ENCODE measurements at places on chromosomes 3 and 15. TPM values are rescaled to one million over a fixed set of nuclear protein-coding genes. Genes with fewer than 3 reads are reported as not detected.

Gene GOLGA6D
- total RNA-seq = 0.09 TPM

Gene MAGEF1
- total RNA-seq = 52.5 TPM

Gene GOLGA8T
- 0.27 TPM for total RNA-seq

Gene RARRES1
- 4.1 TPM for total RNA-seq

Gene CFAP161
- 0.58 TPM for total RNA-seq

Gene SLC9C1
- total RNA-seq = 1.2 TPM

Gene COL8A1
- total RNA-seq = 1.1 TPM

Gene IGSF10
- 22.7 TPM for total RNA-seq

Gene ZNF80
- total RNA-seq = 0.04 TPM

Gene CASR
- total RNA-seq = not detected

Gene CEP152
- total RNA-seq = 3.8 TPM

Gene CPNE4
- 0.09 TPM for total RNA-seq

Gene SNTN
- total RNA-seq = not detected

DNA sequence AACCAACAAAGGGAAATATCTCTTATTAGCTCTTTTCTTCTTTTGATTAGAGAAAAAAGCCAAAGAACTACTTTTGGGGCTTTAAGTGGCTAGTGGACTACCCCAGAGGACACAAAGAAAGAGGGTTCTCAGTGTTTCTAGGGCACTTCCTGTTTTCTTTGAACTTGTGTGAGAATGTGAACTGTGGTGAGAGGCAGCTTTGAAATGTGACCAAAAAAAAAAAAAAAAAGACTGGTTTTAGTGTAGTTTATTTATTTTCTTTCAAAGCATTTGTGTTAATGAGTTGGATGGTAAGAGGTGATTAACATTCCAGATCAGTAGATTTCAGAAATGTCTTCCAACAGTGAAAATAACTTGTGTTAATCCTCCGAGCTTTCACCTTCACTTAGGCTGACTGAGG, 32.4 kb downstream of the SELENOT start:
- peak; percentile 5 for DNase-seq
- H3K4me3 ChIP-seq = no peak overlapping the region
- no peak overlapping the region for H3K27ac ChIP-seq
- H3K4me1 ChIP-seq = no peaks in the 10 kb centered on the region

GRCh38 chr3:18419232-18419631, 5.9 kb downstream of the SATB1 start:
- no peaks in the 10 kb centered on the region for H3K27me3 ChIP-seq
- no peak overlapping the region for H3K4me3 ChIP-seq
- H3K4me1 ChIP-seq = peaks cover 4% of the 10 kb centered on the region

GRCh38 chr3:4716266-4716665, 223.1 kb downstream of the ITPR1 start:
- DNase-seq = peak; percentile 69
- H3K36me3 ChIP-seq = peaks cover 11% of the 10 kb centered on the region
- H3K27ac ChIP-seq = peak overlapping the region; percentile 62
- peaks cover 35% of the 10 kb centered on the region for H3K4me1 ChIP-seq
- H3K27me3 ChIP-seq = no peaks in the 10 kb centered on the region

GRCh38 chr3:9503283-9503682, 50.3 kb downstream of the LHFPL4 start:
- no peak overlapping the region for H3K4me3 ChIP-seq
- H3K27me3 ChIP-seq = peaks cover 42% of the 10 kb centered on the region
- no peaks in the 10 kb centered on the region for H3K36me3 ChIP-seq
- DNase-seq = peak; percentile 57
- H3K4me1 ChIP-seq = peaks cover 5% of the 10 kb centered on the region
- H3K27ac ChIP-seq = no peak overlapping the region

DNA sequence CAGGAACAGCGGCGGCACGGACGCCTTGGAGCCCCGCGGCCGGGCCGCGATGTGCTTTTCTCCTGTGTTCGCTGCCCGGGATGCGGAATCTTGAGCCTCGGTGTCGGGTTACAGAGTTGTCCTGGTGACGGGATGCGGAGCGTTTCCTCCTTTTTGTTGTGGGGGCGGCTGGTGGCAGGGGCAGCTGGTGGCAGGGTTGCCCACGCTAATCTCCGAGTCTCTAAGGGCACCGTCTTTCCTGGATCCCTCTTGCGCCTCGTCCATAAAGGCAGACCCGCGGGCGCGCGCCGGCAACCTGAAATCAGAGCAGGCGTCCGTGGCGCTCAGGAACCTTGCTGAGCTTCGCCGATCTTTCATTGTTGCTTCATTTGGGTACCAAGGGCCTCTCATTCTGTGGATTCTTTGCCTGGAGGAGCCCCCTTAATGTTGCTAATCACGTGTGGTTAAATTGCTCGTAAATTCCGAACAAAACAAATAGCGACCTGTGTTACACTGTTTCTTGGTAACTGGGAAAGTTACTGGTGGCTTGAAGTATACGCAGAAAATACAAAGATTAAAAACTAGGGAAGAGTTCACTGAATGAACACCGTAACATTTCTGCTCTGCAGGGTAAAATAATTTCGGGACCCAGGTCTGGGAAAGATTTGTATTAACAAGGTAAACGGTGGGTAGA, 844 bp upstream of the PFN2 start:
- peaks cover 8% of the 10 kb centered on the region for H3K4me1 ChIP-seq
- no peaks in the 10 kb centered on the region for H3K27me3 ChIP-seq
- peak overlapping the region; percentile 88 for H3K27ac ChIP-seq

GRCh38 chr3:196287090-196287439, 461 bp downstream of the PCYT1A start:
- H3K36me3 ChIP-seq = no peaks in the 10 kb centered on the region
- no peak for DNase-seq
- peaks cover 8% of the 10 kb centered on the region for H3K4me1 ChIP-seq

DNA sequence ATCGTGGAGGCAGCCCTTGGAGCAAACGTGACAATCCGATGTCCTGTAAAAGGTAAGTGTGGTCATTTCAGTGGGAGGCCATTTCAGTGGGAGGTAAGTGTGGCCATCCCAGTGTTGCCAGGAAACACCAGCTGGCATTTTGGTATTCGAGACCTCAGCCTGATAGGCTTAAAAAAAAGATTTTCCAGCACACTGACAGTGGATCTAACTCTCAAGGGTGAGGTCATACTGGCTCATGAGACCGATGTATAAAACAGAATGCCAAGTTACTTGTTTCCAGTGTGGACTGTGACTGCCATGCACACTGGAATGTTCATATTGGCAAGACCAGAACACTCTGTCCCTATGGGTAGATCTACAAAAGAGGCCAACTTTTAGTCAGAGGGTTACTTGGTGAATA, 244.4 kb upstream of the GOLGA6L4 start:
- peaks cover 14% of the 10 kb centered on the region for H3K36me3 ChIP-seq
- DNase-seq = no peak
- peaks cover 15% of the 10 kb centered on the region for H3K4me1 ChIP-seq
- H3K27ac ChIP-seq = no peak overlapping the region

- H3K4me3 ChIP-seq = no peak overlapping the region
- no peaks in the 10 kb centered on the region for H3K27me3 ChIP-seq
- DNase-seq = no peak
- H3K36me3 ChIP-seq = no peaks in the 10 kb centered on the region
Observed at GRCh38 chr15:100118546-100118945, 223.2 kb downstream of the ADAMTS17 start.

- DNase-seq = no peak
- H3K36me3 ChIP-seq = no peaks in the 10 kb centered on the region
- no peak overlapping the region for H3K27ac ChIP-seq
- H3K27me3 ChIP-seq = no peaks in the 10 kb centered on the region
- no peaks in the 10 kb centered on the region for H3K4me1 ChIP-seq
- no peak overlapping the region for H3K4me3 ChIP-seq
Observed at GRCh38 chr3:19473971-19474580, 325.8 kb downstream of the KCNH8 start.

GRCh38 chr3:66486646-66487045, 14.2 kb downstream of the LRIG1 start:
- no peaks in the 10 kb centered on the region for H3K36me3 ChIP-seq
- no peaks in the 10 kb centered on the region for H3K27me3 ChIP-seq
- H3K27ac ChIP-seq = peak overlapping the region; percentile 96
- peaks cover 51% of the 10 kb centered on the region for H3K4me1 ChIP-seq

GRCh38 chr3:126984391-126985131, 1.6 kb downstream of the PLXNA1 start:
- no peak for DNase-seq
- H3K4me3 ChIP-seq = peak overlapping the region; percentile 67
- H3K27ac ChIP-seq = no peak overlapping the region
- peaks cover 42% of the 10 kb centered on the region for H3K27me3 ChIP-seq

DNA sequence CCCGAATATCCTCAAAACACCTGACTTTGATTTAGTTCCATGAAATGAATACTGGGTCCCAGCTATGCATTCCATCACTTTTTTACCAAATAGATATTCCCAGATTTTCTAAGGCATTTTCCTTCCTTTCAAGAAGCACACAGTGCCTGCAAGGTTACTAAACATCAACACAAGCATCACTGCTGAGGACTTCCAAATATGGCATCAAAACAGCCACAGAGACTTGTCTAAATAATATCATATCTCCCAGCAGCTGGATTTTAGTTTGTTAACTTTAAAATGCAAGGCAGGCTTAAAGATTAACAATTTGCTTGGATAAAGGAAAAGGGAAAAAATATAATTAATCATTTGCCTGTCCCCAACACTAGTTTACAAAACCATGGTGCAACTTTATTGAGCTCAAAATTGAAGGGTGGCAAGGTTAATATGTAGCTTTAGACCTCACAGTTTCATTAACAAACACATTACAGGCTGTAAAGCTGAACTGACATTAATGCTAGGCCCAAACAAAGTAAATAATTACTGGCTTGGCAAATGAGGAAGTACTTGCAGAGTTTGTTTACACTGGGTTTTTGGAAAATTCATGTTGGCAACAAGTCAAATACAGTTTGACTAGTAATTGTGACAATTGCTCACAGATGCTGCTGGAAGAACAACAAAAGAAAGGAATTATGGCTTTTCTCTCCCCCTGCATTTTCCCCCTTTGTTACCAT, 401.7 kb upstream of the CDIN1 start:
- H3K4me3 ChIP-seq = no peak overlapping the region
- H3K4me1 ChIP-seq = no peaks in the 10 kb centered on the region
- peak; percentile 94 for DNase-seq
- no peak overlapping the region for H3K27ac ChIP-seq

GRCh38 chr3:128351546-128351945, 115.1 kb downstream of the DNAJB8 start:
- no peak overlapping the region for H3K27ac ChIP-seq
- H3K36me3 ChIP-seq = peaks cover 3% of the 10 kb centered on the region
- H3K4me1 ChIP-seq = peaks cover 4% of the 10 kb centered on the region
- DNase-seq = no peak
- no peaks in the 10 kb centered on the region for H3K27me3 ChIP-seq

GRCh38 chr3:24502690-24503089, 8.0 kb upstream of the THRB start:
- H3K4me1 ChIP-seq = no peaks in the 10 kb centered on the region
- H3K4me3 ChIP-seq = no peak overlapping the region
- H3K36me3 ChIP-seq = no peaks in the 10 kb centered on the region
- DNase-seq = no peak
- no peak overlapping the region for H3K27ac ChIP-seq

GRCh38 chr3:159779883-159780282, 208.8 kb upstream of the IL12A start:
- no peaks in the 10 kb centered on the region for H3K36me3 ChIP-seq
- no peak overlapping the region for H3K27ac ChIP-seq
- no peak overlapping the region for H3K4me3 ChIP-seq
- no peak for DNase-seq

DNA sequence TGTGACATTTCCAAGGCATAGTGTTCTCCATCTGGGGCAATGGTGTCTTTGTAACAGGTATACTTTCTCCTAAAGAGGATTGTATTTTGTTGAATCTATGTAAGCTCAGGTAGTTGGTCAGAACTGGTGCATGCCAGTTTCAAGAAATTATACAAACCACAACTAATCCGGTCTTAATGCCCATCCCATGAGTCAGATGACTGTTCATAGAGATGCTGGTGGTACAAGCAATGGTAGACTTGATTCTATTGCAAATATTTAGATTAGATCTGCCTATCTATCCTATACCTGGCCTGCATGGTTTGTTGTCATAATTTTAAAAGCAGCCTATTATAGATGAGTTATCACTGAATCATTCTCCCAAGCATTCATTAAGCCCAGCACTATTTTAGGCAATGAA, 43.5 kb downstream of the ATP13A5 start:
- DNase-seq = no peak
- no peak overlapping the region for H3K4me3 ChIP-seq
- no peak overlapping the region for H3K27ac ChIP-seq
- no peaks in the 10 kb centered on the region for H3K36me3 ChIP-seq

DNA sequence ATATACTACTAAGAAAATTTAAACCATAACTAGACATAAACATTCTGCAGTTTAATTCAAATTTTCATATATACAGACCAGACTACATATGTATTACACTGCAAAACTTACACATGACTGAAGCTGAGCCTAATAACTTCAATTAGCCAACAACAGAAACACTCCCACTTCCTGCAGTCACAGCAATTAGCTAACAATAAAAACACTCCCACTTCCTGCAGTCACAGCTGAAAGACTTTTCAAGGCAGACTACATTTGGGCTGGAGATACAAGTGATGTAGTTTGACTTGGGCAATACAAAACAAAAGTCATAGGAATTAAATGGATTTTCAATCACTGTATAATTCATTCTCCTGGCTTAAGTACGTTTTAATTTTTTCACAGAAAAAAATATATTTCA, 10.3 kb downstream of the TM2D3 start:
- H3K27ac ChIP-seq = peak overlapping the region; percentile 59
- no peak for DNase-seq
- H3K36me3 ChIP-seq = peaks cover 39% of the 10 kb centered on the region
- no peaks in the 10 kb centered on the region for H3K27me3 ChIP-seq

DNA sequence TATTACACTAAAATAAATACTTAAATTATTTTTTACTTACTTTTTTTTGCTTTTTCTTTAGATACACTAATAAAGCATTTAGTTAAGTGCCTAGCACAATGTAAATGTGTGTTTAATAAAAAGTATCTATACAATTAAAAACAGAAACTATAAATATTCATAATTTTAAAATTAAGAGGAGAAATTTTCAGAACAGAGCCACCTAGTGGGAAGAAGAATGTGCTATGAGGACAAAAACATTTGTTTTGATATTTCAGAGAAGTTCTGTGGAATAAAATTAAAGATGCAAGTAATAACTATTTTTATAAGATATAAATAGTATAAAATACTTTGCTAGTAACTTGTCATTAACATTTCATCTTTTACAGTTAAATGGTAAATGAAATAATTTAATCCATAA, 33.6 kb upstream of the PLSCR5 start:
- H3K27me3 ChIP-seq = no peaks in the 10 kb centered on the region
- no peaks in the 10 kb centered on the region for H3K36me3 ChIP-seq
- no peak for DNase-seq
- H3K4me1 ChIP-seq = no peaks in the 10 kb centered on the region
- no peak overlapping the region for H3K27ac ChIP-seq
- no peak overlapping the region for H3K4me3 ChIP-seq

- H3K27ac ChIP-seq = no peak overlapping the region
- H3K27me3 ChIP-seq = no peaks in the 10 kb centered on the region
Observed at GRCh38 chr3:141384575-141384974, 16.3 kb downstream of the ZBTB38 start.
